ENCODE measurements at places on chromosomes 5 and 9.

GRCh38 chr9:77156646-77157371, 20.5 kb upstream of the VPS13A start:
- DNase-seq, result no peak

GRCh38 chr5:91119217-91119616, 263.9 kb downstream of the ARRDC3 start:
- DNase-seq, result no peak

GRCh38 chr5:2886531-2886930, 135.1 kb upstream of the IRX2 start:
- no peak for DNase-seq

- DNase-seq, result no peak
Measured at GRCh38 chr9:35816708-35817107, 1.9 kb upstream of the HINT2 start.

- no peak for DNase-seq
Measured at GRCh38 chr9:121768416-121769015, 117.1 kb downstream of the DAB2IP start.

GRCh38 chr5:180331647-180331950, 21.5 kb downstream of the GFPT2 start:
- DNase-seq, result no peak

DNA sequence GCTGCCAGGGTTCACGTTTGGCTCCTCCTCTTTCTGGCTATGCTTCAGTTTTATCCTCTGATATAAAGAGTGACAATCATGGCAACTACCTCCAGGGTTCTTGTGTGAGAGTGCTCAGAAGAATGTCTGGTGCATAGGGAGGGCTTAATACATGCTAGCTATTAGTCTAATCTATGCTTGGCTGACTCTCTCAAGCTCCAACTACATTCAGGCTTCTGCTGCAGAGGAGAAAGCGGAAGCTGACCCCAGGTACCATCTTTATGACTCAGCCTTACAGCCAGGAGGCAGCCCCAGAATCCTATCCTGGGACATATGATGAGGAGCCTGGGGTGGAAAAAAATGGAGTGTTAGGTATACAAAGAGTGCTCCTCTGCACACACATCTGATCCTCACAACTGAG, 32.1 kb upstream of the RASGRF2 start:
- no peak for DNase-seq

All from stimulated activated CD4-positive, alpha-beta T cell treated with anti-CD3 and anti-CD28 coated beads, Interleukin-15, amount 100 ng/mL, for 1 hour (primary cell).